Activated CD8-positive, alpha-beta memory T cell treated with anti-CD3 and anti-CD28 coated beads for 48 hours (primary cell): ENCODE measurements at places on chromosomes 12 and 14.

DNA sequence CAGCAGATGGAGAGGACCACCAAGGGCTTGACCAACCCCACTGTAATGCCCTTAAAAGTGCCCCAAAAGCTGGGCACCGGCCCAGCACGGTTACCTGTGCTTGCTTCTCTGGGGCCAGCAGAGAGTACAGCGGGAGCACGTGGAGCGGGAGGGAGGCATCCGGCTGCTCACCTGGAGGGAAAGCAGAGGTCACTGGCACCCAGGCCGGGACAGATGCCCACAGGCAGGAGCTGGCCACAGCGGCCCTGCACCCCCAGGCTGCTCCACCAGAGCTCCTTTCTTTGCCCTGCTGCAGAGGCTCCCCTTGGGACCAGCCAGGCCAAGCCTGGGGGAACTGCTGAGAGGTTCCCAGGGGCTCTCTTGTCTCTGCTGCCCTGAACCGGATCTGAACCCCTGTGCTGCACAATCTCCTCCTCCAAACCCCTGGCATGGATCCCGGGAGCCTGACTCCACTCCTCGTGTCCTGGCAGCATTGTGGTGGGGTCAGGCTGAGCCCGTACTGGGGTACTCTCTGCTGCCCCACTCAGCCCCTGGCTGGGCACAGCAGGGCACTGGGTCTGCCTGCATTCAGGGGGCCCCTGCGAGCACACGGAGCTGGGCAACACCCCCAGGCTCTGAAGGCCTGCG is 24.0 kb downstream of the DHX37 start:
- DNase-seq = no peak

- no peak for DNase-seq
Observed at GRCh38 chr12:43162138-43162537, 389.9 kb downstream of the ADAMTS20 start.

GRCh38 chr14:83909507-83909906 is 1620.4 kb upstream of the FLRT2 start:
- no peak for DNase-seq

DNA sequence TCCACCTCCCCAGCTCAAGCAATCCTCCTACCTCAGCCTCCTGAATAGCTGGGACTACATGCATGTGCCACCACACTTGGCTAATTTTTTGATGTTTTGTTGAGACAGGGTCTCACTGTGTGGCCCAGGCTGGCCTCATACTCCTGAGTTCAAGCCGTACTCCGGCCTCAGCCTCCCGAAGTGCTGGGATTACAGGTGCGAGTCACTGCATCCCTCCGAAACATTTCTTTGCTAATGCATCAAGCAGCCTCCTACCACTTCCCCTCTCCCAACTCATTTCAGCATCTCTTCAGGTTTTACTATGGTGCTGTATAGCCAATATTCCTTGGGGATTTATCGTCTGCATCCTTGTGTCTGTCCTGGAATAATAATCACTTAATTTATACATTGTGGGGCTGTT is 2.3 kb upstream of the SLC22A17 start:
- no peak for DNase-seq

DNA sequence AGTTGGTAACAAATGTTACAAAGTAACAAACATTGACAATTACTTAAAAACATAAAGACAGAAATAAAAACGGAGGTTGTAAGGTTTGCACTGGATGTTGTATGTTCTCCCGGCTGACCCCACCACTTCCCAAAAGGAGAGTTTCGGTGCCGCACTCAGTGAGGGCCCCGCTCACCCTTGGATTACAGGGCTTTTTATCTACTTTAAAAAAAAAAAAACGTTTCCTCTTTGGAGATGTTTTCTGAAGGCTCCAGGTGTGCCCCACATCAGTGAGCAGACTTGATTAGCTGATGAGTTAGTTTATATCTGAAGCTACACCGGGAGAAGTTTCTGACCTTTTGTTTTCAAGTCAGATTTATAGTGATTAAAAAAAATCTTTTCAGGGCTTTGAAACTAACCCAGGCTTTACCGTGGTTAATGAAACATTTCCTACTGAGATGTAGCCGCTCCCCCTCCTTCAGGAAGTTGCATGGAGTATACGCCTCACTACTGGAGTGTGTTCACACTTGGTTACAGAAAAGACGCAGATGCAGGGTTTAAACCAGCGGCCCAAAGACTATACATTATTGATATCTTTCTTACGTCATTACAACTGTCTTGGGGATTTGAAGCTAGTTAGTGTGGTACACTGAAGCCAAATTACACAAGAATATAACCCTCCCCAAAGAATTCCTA is 38.0 kb upstream of the BCL7A start:
- DNase-seq = no peak

DNA sequence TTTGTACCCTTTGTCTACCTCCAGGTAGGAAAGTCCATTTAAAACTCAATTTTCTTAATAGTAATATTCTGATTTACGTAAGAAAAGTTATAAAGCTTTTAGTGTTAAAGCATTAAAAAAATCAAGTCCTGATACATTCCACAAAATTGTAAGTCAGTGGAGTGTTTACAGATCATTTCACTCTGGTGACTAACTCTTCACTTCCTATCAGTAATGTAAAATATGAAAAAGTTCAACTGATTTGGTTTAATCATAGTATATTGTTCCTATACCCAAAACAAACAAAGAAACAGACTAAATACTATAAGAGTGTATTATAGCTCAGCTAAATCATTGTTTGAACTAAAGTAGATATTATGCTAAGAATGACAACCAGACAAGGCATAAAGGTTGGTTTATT is 85.9 kb downstream of the VEZT start:
- DNase-seq = no peak

DNA sequence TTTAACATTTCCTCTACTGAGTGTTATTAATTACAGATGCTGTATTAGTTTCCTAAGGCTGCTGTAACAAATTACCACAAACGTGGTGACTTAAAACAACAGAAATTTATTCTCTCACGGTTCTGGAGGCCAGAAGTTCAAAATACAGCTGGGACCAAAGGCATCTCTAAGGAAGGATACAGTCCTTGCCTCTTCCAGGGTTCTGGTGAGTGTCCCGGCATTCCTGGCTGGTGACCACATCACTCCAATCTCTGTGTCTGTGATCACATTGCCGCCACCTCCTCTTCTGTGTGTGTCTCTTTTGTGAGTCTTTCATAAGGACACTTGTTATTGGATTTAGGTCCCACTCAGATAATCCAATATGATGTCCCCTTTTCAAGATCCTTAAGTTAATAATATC is 85.1 kb upstream of the CCDC198 start:
- DNase-seq = no peak

DNA sequence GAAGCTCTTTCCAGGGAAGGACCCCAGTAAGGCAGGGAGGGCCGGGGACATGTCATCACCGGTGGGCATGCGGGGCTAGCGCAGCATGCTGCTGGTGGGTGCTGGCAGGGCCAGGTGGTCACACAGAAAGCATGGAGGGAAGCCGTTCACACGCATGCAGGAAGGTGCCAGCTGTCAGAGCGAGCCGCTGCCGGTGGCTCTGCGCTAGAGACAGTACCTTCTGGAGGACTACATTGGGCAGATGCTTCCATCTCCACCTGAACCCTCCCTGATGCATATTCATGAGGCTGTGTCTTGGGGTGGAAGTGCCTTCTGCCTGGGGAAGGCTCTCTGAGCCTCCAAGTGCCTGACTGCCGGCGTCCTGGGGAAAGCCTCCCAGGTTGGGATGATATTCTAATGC is 203.8 kb downstream of the CALM1 start:
- DNase-seq = no peak

GRCh38 chr12:52029685-52030084 is 21.6 kb upstream of the NR4A1 start:
- no peak for DNase-seq
